ENCODE measurements at places on chromosomes 13 and 19. TPM values are rescaled to one million over a fixed set of nuclear protein-coding genes. Genes with fewer than 3 reads are reported as not detected.

Gene LCP1
- 6.1 TPM for total RNA-seq

DNA sequence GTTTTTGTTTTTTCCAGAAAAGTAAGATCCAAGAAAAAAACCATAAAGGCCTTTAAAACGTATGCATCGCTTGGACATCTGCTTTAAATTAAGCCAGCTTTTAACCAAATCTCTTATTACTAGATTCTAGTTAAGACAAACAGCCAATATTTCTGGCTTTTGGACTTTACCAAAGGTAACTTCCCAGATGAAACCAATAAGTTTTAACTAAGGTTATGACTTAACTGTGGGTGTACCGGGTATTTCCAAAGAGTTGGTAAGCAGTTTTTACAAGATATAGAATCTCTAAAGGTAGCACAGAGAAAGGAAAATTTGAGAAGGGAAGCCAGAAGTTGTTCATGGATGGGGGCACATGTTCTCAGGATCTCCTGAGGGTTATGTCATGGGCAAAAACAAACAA, 34.0 kb downstream of the CEACAM1 start:
- DNase-seq = no peak

GRCh38 chr13:113527272-113527958, 36.9 kb upstream of the DCUN1D2 start:
- no peak for DNase-seq

Gene WDR87
- total RNA-seq = not detected

- no peak for DNase-seq
Measured at GRCh38 chr13:88919970-88920628, 1248.9 kb downstream of the SLITRK5 start.

Gene MUC16
- total RNA-seq = not detected

DNA sequence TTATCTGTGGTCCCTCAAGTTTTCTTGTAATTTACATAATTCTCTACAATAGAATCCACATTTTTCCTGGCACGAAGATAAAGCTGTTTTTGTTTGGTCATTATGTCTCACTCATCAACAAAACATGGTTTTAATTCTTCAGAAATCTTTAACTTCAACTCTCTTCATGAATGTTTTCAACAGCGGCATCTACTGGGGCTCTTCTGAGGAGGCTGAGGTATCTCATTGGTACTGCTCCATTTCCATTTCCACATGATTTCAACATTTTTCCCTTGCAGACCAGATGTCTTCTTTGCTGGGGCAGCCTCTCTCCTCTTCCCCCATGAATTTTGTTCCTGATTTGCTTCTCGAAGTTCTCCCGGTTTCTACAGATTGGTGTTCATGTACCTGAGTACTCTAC, 5.8 kb upstream of the KBTBD7 start:
- no peak for DNase-seq

DNA sequence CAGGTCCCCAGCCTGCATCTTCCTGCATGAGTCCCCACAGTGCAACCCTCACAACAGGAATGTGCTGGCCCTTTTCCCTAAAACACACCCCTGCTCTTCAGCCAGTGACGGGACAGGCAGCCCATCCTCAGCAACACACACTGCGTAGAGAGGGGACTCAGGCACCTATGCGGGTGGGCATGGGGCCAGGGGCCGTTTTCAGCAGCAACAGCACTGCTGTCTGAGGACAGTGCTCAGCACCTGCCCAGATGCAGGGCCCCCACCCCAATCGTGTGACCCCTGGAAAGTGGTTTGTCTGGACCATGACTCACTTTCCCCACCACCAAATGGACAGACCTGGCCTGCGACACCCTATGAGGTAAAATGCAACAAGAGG, 28.0 kb upstream of the ISYNA1 start:
- DNase-seq = no peak
